ENCODE measurements at places on chromosomes 6 and 20.

- DNase-seq, result no peak
Measured at GRCh38 chr20:20000211-20000968, 16.8 kb upstream of the NAA20 start.

- DNase-seq, result peak; percentile 14
Measured at GRCh38 chr6:135555550-135555949, 58.0 kb upstream of the AHI1 start.

GRCh38 chr6:13769034-13769654 lies 45.2 kb downstream of the MCUR1 start:
- no peak for DNase-seq

DNA sequence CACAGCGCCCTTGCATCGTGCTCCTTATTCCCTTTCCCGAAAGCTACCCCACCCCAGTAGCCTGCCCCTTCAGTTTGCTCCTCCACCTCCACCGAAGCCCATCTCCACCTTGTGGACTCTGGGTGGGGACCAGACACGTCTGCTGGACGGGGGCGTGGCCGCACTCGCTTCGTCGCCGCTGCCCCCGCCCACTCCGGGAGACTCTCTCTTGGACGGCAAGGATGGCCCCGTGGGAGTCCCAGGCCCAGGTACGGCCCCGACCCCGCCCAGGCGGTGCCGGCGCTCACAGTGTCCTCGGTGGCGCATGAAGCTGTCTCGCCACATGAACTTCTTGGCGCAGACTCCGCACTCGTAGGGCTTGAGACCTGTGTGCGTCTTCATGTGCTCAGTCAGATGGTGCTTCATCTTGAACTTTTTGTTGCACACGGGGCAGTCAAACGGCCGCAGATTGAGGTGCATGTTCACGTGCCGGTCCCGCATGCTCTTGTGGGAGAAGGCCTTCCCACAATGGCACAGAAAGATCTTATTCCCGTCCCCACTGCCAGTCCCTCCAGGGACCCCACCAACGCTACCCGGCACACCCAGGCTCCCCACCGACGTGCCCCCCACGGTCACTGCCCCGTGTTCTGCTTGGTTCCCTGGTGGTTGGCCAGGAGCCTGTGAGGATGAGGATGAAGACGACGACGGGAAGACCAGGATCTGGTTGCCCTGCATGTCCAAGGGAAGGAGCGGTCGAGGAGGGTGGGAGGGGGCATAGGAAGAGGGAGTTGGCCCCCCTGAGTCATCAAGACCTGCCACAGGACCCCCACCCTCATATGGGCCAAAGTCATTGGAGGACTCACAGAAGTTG lies 1.3 kb upstream of the TAPBP start:
- no peak for DNase-seq

- no peak for DNase-seq
Measured at GRCh38 chr6:116074732-116075390, 14.2 kb upstream of the FRK start.

DNA sequence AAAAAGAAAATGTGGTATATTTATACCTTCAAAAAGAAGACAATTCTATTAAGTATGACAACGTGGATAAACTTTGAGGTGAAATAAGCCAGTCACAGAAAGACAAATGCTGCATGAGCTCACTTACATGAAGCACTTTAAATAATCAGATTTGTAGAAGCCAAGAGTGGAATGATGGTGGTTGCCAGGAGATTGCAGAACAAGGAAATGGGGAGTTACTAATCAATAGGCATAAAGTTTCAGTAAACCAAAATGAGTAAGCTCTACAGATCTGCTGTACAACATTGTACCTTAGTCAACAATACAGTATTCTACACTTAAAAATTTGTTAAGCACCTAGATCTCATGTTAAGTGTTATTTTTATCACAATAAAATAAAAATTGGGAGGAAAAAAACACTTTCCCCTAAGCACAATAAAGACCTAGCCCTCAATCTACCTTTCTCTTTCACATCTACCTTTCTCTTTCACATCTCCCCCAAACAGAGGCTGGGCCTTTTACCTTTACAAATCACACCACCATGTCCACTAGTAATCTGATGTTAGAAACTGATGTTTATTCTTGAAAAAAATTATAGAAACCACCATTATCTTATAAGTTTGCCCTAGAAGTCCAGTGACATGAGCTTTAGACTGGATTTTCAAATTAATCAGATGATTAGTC lies 73.9 kb downstream of the PKIB start:
- DNase-seq, result no peak

GRCh38 chr20:20993372-20993771 lies 112.8 kb downstream of the LINC00237 start:
- DNase-seq, result no peak

DNA sequence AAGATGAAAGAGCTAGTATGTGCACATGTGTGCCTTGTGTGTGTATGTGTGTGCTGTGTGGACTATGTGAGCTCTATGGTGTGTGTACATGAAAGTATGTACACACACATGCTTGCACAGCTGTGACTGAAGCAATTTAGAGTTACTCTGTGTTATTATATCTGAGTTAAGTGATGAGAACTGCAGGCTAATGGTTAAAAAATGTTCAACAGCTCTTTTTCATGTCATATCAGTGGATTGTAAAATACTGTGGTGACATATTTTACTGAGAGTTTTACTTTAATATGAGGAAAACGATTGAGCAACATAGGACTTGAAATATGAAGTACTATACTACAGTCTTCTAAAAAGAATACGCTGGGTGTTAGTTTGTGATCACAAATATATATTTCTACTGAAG lies 195.7 kb upstream of the KCNK16 start:
- no peak for DNase-seq

DNA sequence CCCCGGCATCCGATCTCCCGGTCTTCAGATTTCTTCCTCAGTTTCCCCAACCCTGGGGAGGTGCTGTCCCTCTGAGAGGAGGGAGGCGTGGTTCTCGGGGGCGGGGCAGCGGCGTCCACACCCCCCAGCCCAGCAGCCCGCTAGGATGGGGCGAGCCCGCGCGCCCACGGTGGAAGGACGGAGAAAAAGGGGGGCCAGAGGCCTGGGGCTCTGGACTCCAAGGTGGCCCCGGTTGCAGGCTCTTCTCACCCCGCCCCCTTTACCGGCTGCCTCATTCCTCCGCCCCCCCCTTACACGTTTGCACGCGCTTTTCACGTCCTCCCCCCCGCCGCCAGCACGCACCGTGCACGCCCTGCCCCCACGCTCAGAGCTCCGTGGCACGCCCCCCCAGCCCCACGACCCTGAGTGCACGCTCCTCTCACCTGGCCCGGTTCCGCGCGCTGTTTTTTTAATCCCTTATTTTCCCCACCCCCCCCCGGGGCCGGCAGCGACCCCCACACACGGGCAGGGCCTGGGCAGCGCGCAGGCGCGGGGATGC lies 402 bp downstream of the ZBTB12 start:
- peak; percentile 58 for DNase-seq

DNA sequence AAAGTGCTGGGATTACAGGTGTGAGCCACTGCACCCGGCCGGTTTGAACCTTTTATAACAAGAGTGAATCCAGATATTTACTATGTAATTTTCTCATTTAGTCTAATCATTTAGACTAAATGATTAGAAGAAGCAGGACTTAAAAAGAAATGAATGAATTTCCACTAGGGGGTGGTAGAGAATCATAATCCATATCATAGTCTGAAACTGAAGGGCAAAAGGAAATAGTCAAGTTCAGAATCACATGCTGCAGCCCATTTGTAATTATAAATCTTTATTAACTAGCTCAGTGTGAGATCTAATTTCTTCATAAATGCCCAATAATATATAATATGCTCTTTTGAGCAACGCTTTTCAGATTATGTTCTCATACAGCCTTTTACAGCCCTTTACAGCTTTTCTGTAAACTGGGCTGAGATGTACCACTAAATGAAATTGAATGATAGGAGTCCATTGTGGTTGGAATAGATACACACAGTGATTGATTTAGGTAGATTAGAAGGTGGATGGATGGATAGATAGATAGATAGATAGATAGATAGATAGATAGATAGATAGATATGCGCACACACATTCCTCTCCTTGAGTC lies 31.8 kb downstream of the PSMB9 start:
- peak; percentile 83 for DNase-seq

- DNase-seq, result no peak
Measured at GRCh38 chr6:148771212-148771601, 24.4 kb downstream of the UST start.

DNA sequence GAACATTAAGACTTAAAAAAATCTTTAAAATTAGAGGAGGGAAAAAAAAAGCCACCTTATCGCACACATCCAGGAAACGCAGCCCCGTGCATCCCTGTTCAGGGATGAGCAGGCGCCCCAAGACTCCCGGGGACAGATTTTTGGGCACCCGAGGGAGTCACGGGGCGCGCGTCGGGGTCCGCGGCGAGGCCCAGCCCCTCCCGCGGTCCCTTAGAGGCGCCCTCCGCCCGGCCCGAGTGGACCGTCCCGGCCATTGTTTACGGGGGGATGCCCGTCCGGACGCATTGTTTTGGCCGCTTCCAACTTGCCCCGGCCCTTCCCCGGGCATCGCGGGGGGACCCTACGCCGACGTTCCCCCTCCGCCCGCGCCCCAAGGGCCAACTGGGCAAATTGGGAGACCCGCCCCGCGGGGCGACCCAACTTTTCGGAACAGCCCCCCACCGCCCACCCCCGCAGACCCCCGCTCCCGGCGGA lies 610 bp downstream of the ZNF217 start:
- DNase-seq, result peak; percentile 35

GRCh38 chr20:38751360-38751976 lies 3.2 kb downstream of the ACTR5 start:
- peak; percentile 72 for DNase-seq

- DNase-seq, result no peak
Measured at GRCh38 chr6:123668063-123668462, 31.3 kb upstream of the TRDN start.

DNA sequence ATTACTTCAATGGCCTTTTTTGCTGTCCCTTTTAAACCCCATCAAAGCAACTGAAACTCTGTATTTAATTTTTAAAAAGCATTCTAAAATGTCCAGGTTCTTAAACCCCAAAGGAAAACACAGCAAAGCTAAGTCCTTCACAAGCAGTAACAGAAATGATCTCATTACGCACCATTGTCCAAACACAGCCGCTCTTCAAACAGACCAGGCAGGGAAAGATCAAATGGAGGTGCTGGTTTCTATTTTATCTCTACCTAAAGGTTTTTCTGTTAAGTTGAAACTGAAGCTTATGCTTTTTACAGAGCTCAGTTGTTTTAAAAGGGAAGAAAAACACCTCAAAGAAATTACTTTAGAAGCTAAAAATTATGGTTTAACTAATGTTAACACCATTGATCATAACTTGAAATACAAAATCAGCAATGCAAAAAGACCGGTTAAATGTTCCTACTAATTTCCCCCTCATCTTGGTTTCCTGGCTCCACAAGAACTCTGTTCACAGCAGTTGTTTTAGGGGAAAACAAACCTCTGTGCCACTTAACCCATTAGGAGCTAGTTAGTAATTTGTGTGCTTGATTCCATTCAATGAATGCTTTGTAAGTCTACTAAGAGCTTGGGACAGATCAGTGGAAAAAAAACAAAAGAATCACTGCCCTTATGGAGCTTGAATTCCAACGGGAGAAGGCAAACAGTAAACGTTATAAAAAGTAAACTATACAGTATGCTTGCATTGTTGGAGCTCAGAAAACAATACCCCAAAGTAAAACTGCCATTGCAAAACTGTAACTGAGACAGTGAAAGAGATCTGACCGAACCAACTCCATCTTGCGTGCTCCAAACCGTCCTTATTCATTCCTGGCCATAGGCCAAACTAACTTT lies 87.4 kb downstream of the CD24 start:
- no peak for DNase-seq

DNA sequence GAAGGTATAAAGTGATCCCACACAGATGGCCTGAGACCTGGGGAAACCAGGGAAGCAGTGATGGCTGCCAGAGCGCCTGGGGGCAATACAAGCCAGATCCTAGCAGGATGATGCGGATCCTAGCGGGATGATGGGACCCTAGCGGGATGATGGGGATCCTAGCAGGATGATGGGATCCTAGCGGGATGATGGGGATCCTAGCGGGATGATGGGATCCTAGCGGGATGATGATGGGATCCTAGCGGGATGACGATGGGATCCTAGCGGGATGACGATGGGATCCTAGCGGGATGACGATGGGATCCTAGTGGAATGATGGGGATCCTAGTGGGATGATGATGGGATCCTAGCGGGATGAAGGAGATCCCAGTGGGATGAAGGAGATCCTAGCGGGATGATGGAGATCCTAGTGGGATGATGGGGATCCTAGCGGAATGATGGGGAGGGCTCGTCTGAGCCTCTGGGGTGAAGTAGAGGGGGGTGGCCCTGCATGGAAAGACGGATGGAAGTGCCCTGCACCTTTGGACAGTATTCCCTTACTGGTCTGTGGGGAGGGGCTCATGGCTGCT lies 44.2 kb upstream of the CDH22 start:
- no peak for DNase-seq

DNA sequence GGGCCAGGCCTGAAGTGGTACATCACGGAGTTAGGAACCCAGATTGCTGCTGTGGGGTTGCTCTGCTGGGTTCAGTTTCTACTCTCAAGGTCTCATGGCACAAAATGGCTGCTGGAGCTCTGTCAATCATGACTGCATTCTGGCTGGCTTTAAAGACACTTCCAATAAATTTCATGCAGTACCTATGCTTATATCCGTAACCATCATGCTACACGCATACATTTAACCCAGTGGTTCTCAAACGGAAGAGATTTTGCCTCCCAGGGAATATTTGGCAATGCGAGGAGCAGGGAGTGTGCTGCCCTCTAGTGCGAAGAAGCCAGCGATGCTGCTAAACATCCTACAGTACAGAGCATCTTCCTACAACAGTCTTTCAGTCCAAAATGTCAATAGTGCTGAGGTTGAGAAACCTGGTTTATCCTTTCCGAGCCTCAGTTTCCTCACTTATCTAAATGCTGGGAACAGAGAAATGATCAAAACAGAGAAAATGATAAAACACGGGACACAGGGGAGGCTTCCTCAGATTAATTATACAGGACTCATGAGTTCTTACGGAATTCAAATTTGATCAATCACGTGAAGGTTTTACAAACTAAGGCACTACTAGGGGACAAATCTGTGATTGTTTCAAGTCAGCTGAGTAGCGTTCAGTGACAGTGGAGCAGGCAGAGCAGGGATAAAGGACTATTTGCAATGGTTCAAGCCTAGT lies 9.6 kb upstream of the SLC2A10 start:
- DNase-seq, result peak; percentile 81

DNA sequence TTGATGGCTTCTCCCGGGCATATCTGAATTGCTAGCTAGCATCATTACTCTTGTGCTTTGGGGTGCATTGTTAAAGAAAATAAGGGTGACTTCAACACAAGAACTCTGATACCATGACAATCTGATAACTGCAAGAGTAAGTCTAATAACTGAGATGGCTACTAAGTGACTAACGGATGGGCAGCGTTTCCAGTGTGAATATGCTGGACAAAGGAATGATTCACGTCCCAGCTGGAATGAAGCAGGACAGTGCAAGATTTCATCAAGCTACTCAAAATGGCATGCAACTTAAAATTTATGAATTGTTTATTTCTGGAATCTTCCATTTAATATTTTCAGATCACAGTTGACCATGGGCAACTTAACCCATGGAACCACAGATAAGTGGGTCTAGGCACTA lies 31.7 kb downstream of the MOXD1 start:
- DNase-seq, result peak; percentile 69

DNA sequence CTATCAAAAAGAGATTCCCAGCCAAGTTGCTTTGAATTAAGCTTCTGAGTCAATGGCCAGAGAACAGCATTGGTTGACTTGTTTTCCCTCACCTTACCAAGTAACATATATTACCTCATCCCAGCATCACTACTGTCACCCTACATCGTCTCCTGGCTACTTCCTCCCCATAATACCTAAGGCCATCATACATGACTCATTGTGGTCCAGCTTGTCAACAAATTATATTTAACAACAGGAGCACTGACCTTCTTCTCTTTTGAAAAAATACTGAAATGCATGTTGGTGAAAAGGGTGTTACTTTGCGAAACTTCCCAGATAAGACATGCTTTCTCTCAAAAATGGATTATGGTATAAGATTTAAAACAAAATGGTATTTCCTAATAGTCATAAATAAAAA lies 106.9 kb downstream of the TBX18 start:
- DNase-seq, result no peak

Measured in RKO (cell line).